ENCODE measurements at places on chromosomes 4 and X. TPM values are rescaled to one million over a fixed set of nuclear protein-coding genes. Genes with fewer than 3 reads are reported as not detected.

IL9R gene
- total RNA-seq = not detected

DNA sequence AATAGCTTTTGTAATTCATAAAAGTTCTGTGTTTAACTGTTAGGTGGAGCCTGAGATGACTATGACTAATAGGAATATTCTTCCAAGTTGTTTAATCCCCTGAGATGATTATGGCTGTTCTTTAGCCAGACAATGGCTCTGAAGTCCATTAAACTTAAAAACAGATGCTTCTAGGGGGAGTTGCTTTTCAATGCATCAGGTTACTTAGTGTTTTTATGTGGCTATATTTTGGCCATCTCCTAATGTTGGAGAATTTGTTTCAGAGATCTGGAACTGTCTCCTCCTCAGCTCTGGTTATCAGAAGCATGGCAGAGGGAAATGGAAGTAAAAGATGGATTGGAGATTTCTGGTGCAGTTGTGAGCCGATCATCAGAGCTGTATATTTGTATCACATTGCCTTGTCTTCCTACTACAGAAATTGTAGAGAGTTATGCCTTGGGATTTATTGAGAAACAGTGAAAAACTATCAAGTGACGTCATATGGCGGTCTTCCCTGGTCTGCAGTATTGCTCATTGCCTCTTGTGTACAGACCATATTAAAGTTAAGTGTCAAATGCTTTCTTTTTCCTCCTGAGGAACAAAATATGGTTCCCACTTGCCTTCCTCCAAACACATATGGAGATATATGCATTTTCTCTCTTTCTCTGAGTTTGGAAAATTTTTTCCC is 29.8 kb downstream of the SGMS2 start:
- no peak for DNase-seq

DNA sequence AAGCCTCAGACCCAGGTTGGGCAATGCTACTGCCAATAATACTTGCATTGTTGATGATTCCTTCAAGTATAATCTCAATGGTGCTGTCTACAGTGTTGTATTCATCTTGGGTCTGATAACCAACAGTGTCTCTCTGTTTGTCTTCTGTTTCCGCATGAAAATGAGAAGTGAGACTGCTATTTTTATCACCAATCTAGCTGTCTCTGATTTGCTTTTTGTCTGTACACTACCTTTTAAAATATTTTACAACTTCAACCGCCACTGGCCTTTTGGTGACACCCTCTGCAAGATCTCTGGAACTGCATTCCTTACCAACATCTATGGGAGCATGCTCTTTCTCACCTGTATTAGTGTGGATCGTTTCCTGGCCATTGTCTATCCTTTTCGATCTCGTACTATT is 7.4 kb downstream of the LPAR4 start:
- DNase-seq = no peak

- DNase-seq = no peak
Measured at GRCh38 chrX:1325515-1326116, 11.0 kb upstream of the IL3RA start.

DTHD1 gene
- total RNA-seq = 1.1 TPM

SFRP2 gene
- 29.9 TPM for total RNA-seq

IQCM gene
- total RNA-seq = not detected

GRCh38 chrX:23394421-23394820 is 59.8 kb downstream of the PTCHD1 start:
- no peak for DNase-seq

- DNase-seq = no peak
Measured at GRCh38 chr4:16289897-16290554, 63.8 kb upstream of the TAPT1 start.

GRCh38 chr4:41505161-41505661 is 32.7 kb upstream of the LIMCH1 start:
- no peak for DNase-seq

- DNase-seq = no peak
Measured at GRCh38 chr4:104866809-104867208, 279.9 kb upstream of the TET2 start.

HTRA3 gene
- total RNA-seq = 147 TPM

- no peak for DNase-seq
Measured at GRCh38 chrX:64394059-64394873, 986 bp downstream of the MTMR8 start.

LRCH2 gene
- total RNA-seq = 3.3 TPM

DNA sequence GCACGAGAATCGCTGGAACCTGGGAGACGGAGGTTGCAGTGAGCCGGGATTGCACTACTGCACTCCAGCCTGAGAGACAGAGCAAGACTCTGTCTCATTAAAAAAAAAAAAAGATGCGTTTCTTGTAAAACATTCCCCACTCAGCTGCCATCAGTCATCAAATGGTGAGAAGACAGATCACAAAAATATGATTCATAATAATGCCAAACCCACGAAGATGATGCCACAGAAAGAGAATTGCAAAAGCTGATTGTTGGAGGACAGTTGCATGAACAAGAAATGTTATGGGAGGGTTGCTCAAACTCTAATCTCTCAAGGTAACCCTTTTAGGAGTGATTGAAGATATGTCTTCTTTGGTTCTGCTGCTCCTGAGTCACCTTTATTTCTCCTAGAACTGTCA is 21.4 kb upstream of the SMIM14 start:
- no peak for DNase-seq

- no peak for DNase-seq
Measured at GRCh38 chr4:85420831-85421230, 54.1 kb upstream of the ARHGAP24 start.

SPACA5 gene
- total RNA-seq = not detected

SSX2B gene
- total RNA-seq = not detected

- no peak for DNase-seq
Measured at GRCh38 chrX:146481735-146482134, 327.8 kb upstream of the CXorf51B start.

DNA sequence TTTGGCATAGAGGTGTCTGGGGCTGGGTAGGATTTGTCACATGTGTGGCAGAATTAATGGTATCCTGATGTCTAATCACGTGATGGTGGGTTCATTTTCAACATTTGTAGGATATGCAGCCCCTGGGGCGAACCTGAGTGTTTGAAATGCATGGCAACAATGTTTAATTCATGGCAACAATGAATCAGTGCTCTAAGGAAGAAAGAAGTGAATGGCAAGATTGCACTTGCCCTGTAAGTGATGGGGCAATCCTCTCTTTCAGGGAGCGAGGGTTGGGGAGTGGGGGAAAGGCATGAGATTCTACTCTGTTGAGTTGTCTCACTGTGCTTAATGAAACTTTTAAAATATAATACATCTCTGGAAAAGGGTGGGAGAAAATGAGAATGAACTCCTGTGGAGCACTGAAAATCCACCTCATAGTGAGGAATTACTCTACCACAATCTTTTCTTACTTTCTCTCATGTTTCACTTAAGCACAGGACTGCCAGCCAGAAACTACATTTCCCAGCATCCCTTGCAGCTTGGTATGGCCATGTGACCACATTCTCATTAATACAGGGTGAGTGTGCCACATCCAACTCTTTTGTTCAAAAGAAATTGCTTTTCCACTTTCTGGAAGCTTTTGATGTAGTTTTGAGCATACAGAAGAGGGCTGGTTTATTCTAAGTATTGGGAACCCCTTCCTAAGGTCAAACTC is 64.0 kb upstream of the PGM2 start:
- DNase-seq = no peak

TRIM75 gene
- total RNA-seq = not detected

EPGN gene
- total RNA-seq = not detected

NUDT6 gene
- 5.1 TPM for total RNA-seq

- DNase-seq = no peak
Measured at GRCh38 chr4:94826206-94826605, 68.5 kb downstream of the BMPR1B start.

GRCh38 chr4:24105327-24106038 is 215.6 kb upstream of the PPARGC1A start:
- no peak for DNase-seq

DNA sequence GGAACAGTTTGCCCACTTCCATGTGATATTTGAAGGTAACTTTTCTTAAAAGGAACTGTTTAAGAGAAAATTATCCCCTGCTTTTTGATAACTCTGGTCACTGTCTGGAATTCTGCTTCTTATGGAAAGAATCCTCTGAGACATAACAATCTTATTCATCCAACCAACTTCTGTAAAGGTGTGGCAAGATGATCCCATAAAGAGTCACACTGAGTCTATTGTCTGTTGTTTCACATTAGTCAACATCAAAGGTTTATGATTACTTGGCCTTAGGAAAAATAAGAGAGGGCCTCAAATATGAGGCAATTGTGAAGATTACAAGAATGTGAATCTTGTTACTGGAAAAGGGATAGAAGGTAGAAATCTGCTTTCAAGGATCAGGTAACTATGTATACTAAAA is 88.0 kb upstream of the MAGEB18 start:
- no peak for DNase-seq

DNA sequence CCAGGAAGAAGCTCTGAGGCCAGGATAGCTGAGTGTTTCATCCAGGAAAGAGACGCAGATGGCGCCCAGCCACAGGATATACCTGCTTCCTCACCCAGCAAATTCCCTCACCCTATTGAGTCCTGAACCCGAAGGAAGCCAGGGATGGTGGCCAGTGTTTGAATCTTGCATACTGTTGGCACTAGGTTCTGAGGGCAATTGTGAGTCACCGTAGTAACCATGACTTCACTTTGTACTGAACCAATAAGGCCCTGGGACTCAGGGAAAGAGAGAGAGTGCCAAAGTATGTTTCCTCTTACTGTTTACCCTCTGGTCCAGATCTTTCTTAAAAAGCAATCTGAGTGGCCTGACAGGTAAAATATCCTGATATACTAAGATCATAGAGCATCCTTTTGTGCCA is 25.6 kb upstream of the SMIM10L2A start:
- DNase-seq = no peak

GRCh38 chrX:118520216-118521206 is 24.9 kb downstream of the DOCK11 start:
- no peak for DNase-seq

UNC5C gene
- 8.1 TPM for total RNA-seq

GRCh38 chr4:113447061-113447460 is 314.5 kb downstream of the CAMK2D start:
- DNase-seq = no peak

FAM9B gene
- total RNA-seq = not detected

DNA sequence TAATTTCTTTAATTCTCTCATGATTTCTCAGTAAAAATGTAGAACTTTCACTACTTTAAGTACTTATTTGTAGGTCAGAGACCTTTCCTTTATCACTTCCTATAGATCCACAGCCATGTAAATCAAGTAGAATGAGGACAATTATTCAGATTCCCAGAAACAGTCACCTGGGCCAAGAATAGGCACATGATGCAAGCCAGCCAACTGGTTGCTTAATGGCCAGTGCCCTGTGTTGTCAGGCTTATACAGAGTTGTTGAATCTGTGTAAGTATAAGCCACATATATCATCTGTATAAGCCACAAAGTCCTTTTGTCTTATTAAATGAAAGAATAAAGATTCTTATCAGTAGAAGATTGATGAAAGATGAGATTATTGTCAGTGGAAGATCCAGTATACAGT is 5.2 kb downstream of the BANK1 start:
- DNase-seq = no peak
